ENCODE measurements at places on chromosomes 12 and 14. TPM values are rescaled to one million over a fixed set of nuclear protein-coding genes. Genes with fewer than 3 reads are reported as not detected.

Gene PZP
- polyA plus RNA-seq: not detected

DNA sequence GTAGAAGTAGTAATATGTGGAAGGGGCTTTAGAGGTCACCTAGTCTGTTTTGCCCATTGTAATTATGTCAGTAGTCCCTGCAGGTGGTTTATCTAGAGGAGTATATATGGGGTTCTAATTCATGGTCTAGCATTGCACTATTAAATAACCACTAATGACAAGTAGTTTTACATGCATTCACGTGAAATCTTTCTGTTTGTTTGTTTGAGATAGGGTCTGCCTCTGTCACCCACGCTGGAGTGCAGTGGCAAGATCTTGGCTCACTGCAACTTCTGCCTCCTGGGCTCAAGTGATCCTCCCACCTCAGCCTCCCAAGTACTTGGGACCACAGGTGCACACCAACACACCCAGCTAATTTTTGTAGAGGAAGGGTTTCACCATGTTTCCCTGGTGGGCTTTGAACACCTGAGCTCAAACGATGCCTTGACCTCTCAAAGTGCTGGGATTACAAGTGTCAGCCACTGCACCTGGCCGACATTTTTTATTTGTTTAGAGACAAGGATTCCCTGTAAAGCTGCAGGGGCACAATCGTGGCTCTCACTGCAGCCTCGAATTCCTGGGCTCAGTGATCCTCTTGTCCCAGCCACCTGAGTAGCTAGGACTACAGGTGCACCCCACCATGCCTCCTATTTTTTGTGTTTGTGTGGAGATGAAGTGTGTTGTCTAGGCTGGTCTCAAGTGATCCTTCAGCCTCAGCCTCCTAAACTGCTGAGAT, 12.0 kb upstream of the PSEN1 start:
- DNase-seq: no peak

DNA sequence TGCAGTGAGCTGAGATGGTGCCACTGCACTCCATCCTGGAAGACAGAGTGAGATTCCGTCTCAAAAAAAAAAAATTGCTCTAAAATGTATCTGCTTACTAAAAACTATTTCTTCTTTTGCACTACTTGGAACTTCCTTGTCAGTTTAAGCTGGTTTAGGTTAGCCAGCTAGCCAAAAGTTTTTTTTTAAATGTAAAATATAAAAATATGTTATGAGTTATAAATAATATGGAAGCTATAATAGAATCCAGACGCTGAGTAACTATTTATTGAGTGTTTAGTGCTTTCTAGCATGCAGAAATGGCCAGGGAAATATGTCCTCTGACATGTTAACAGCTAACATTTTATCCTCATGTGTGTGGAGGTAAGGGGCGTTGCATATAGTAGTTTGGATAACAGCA, 85.6 kb downstream of the PLEKHA5 start:
- DNase-seq: no peak

DNA sequence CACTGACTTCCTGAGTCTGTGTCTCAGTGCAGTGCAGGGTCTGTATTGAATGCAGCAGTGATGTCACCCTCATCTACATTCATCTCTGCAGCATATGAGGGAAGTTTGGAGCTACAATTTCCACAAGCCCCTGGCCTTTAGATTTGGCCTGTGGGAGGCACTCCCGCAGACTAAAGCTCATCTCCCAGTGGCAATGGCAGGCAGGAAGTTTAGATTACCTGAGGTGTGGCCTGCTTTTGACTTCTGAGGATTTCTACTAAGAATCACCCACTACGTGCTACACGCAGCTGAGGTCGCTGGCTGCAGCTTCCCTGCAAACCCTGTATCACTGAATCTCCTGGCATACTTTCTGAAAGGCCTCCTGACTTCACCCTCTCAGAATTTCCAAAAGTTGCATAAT, 202.2 kb upstream of the PRKD1 start:
- DNase-seq: no peak

GRCh38 chr14:19823178-19823577, 19.6 kb downstream of the OR4N2 start:
- DNase-seq: no peak

- no peak for DNase-seq
Measured at GRCh38 chr14:35402323-35403113, 2.0 kb downstream of the NFKBIA start.

DNA sequence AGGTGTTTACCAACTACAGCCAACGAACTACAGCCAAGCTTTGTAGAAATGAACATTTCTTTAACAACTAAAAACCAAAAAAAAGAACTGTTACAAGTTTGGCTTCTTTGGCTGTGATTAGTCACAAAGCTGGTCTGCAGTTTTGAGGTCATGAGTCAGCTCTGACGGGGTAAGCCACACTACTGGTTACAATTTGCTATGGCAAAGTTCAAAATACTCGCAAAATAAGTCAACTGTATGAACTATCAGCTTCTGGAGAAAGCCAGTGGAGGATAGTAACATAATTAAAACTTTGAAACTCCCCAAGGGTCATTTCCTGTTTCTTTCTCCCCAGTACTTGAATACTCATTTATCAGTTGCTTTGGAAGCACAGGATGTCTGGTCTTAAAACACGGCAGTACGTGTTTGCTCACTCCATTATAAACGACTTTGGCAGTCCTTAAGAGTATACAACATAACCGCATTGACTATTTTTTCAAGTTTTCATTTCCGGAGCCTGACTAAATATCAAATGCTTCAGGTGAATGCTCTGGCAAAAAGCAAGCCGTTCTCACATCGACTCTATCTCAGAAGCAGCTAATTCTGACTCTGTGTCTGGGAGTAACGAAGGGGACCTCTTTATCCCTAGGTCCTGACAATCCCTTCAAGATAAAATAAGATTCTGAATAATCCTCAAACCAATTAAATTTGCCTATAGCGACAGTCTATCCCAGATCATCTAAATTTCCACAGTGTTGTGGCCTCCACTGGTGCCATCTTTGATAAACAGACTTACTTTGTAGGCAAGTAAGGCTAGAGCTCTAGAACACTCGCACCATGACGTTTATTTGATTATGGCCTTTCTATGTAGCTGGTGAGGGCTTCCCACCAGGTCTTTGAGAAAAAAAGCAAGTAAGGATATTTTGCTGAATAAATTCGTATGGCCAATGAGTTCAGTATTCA, 10.6 kb downstream of the PHLDA1 start:
- peak; percentile 87 for DNase-seq

Data from A549 (cell line).